CD8-positive, alpha-beta memory T cell (primary cell): ENCODE measurements at places on chromosomes 7 and 10. TPM values are rescaled to one million over a fixed set of nuclear protein-coding genes. Genes with fewer than 3 reads are reported as not detected.

DNA sequence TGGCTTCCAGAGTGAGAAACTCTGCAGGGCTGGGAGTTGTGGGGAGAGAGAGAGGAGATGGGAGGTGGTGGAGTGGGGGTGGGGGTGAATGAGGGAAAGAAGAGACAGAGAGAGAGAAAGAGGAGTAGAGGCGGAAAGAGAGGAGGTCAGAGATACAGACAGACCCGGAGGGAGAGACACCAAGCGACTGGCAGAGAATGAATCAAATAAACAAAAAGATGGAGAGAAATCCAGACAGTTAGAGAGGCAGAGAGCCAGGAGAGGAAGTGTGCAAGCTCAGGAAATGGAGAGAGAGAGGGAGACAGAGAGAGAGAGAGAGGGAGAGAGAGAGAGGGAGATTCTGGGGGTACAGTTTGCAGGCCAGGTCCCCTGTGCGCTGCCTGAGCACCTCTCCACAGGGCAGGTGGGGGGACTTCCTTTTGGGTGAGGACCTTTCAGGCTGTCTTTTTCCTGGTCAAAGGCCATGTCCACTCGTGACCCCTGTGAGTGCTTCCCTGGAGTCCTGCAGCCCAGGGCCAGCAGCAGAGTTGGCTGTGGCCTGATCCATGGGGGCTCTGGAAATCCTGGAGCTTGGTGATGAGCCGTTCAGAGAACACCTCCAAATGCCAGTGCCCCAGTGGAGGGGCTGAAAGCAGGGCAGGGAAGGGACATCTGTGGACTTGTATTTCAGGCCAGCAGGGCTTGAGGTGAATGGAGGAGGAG lies 25.0 kb upstream of the PCBD1 start:
- H3K4me1 ChIP-seq, result no peaks in the 10 kb centered on the region
- no peak for DNase-seq
- no peaks in the 10 kb centered on the region for H3K27me3 ChIP-seq

GRCh38 chr10:86449926-86450558 lies 71.5 kb downstream of the WAPL start:
- H3K36me3 ChIP-seq, result peaks cover 13% of the 10 kb centered on the region
- no peaks in the 10 kb centered on the region for H3K4me1 ChIP-seq
- no peak overlapping the region for H3K4me3 ChIP-seq
- H3K27me3 ChIP-seq, result no peaks in the 10 kb centered on the region
- H3K27ac ChIP-seq, result no peak overlapping the region

- H3K36me3 ChIP-seq, result no peaks in the 10 kb centered on the region
- DNase-seq, result no peak
- H3K27ac ChIP-seq, result no peak overlapping the region
- no peaks in the 10 kb centered on the region for H3K4me1 ChIP-seq
- no peak overlapping the region for H3K4me3 ChIP-seq
Measured at GRCh38 chr10:71248210-71248609, 35.8 kb downstream of the UNC5B start.

GRCh38 chr7:46165276-46165675 lies 244.2 kb upstream of the IGFBP3 start:
- no peaks in the 10 kb centered on the region for H3K36me3 ChIP-seq
- H3K27ac ChIP-seq, result no peak overlapping the region
- no peak for DNase-seq
- H3K27me3 ChIP-seq, result no peaks in the 10 kb centered on the region
- no peak overlapping the region for H3K4me3 ChIP-seq

DNA sequence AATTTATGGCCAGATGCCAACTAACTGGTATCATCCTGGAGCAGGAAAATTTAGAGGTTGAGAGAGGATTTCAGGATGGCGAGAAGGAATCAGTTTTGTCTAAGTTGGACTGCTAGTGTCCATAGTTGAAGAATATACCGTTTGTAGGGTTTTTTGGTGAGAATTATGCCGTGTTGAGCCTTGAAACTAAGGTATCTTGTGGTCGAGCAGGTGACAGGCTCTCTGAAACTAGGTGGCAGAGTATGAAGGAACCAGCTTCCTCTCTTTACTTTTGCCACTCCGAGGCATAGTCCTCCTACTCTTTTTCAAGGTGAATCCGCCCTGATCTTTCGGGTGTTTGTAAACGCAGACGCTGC lies 9.7 kb downstream of the MDFIC start:
- no peaks in the 10 kb centered on the region for H3K36me3 ChIP-seq
- DNase-seq, result no peak

GRCh38 chr10:16948361-16948760 lies 131.1 kb upstream of the RSU1 start:
- no peak overlapping the region for H3K4me3 ChIP-seq
- H3K27ac ChIP-seq, result no peak overlapping the region
- no peaks in the 10 kb centered on the region for H3K36me3 ChIP-seq
- H3K4me1 ChIP-seq, result no peaks in the 10 kb centered on the region

GRCh38 chr7:150476819-150477631 lies 26.6 kb downstream of the GIMAP8 start:
- no peak overlapping the region for H3K27ac ChIP-seq
- H3K4me3 ChIP-seq, result no peak overlapping the region
- peaks cover 78% of the 10 kb centered on the region for H3K4me1 ChIP-seq
- H3K27me3 ChIP-seq, result no peaks in the 10 kb centered on the region
- H3K36me3 ChIP-seq, result peaks cover 19% of the 10 kb centered on the region
- no peak for DNase-seq

- no peak overlapping the region for H3K27ac ChIP-seq
- H3K4me1 ChIP-seq, result no peaks in the 10 kb centered on the region
- H3K4me3 ChIP-seq, result no peak overlapping the region
Measured at GRCh38 chr7:33825644-33826043, 79.7 kb upstream of the BMPER start.

DNA sequence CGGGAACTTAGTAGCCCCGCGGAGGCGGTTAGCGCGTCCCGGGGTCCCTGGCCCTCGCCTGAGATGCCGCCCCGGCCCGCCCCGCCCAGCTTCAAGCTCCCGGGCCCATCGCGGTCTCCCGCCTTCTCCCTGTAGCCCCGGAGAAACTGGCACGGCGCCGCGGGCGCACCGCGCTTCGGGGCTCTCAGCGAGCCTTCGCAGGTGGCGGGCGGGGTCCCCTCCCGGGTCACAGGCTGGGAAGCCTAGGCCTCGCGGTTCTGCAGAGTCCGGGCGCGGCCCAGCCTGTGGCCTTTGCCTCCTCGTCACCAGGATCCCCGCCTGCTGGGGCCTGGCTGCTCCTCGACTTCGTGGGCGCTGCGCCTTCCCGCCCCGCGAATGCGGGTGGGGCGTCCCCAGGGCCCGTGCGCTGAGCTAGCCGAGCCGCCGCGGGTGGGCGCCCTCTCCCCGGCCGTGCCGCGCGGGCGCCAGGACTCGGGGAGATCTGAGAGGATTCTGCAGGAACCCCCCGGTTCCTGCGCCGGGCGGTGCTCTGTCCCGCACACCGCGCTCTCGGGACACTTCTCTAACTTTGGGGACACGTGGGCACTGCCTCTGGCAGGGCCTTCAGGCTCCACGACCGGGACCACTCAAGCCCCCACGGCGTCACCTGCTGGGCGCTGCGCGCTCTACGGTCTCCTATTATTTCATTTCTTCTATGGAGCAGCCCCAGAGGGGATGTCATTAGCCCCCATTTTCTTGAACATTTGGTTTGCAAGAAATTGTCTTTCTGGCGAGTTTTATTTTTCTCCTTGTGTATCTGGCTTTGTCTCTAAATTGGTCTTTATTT lies 682 bp upstream of the RGS10 start:
- peak overlapping the region; percentile 57 for H3K27ac ChIP-seq
- DNase-seq, result peak; percentile 38
- no peaks in the 10 kb centered on the region for H3K27me3 ChIP-seq
- H3K4me1 ChIP-seq, result peaks cover 31% of the 10 kb centered on the region
- H3K36me3 ChIP-seq, result no peaks in the 10 kb centered on the region

GRCh38 chr7:95421000-95421846 lies 13.6 kb downstream of the PON2 start:
- no peak for DNase-seq
- no peak overlapping the region for H3K4me3 ChIP-seq
- H3K4me1 ChIP-seq, result no peaks in the 10 kb centered on the region
- no peaks in the 10 kb centered on the region for H3K36me3 ChIP-seq
- no peak overlapping the region for H3K27ac ChIP-seq

Gene ZNF212
- 8.6 TPM for polyA plus RNA-seq

Gene IFIT1B
- polyA plus RNA-seq, result 0.14 TPM

Gene ADD3
- 378 TPM for polyA plus RNA-seq

Gene ZNF853
- polyA plus RNA-seq, result 11.2 TPM
